SK-N-SH treated with all-trans-retinoic acid at 6 μM for 48 hours (cell line): ENCODE measurements at places on chromosomes 1 and 21.

GRCh38 chr1:92968138-92969032 lies 7.1 kb upstream of the DIPK1A start:
- peak; percentile 60 for ATAC-seq

GRCh38 chr1:51534447-51534846 lies 15.4 kb upstream of the EPS15 start:
- peak; percentile 34; the same call in 2 of the 3 replicates for ATAC-seq

GRCh38 chr1:117618450-117619122 lies 12.7 kb downstream of the TENT5C start:
- no peak for ATAC-seq

GRCh38 chr21:45225041-45225740 lies 62.5 kb downstream of the POFUT2 start:
- ATAC-seq = no peak

DNA sequence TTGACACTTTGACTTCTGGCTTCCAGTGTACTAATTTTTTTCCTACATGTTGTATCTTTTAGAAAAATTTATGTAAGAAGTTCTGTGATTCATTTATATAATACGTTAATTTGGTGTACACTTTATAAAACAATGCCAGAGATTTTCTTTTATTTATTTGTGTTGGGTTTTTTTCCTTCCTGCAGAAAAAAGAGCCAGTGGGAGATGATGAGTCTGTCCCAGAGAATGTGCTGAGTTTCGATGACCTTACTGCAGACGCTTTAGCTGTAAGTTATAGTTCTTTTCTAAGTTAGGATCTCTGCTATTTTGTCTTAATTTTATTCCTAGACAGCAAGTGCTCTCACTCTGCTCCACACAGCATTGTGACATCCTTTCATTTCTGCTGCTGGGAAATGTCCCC lies 14.4 kb downstream of the SARS1 start:
- ATAC-seq = no peak

- ATAC-seq = peak; percentile 46; the same call in 1 of the 3 replicates
Observed at GRCh38 chr1:64956010-64956640, 10.2 kb downstream of the JAK1 start.

DNA sequence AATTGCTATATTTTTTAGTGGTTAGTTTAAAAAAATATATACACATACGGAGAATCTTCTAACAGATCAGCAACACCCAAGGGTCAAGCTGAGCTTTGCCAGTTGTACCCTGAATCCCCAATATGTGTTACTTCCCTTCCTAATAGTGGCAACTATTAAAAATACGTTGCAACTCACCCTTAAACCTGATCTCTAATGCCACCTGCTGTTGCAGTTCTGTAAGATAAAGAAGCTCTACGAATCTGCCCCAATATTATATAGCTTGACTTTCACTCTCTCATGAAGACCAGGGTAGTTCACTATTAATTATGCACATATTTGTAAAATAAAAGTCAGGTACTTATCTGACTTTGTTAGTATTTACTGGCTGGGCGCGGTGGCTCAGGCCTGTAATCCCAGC lies 58.4 kb downstream of the ASH1L start:
- peak; percentile 91 for ATAC-seq

- ATAC-seq = no peak
Observed at GRCh38 chr1:99173900-99174299, 90.4 kb upstream of the PLPPR4 start.

- ATAC-seq = peak; percentile 31
Observed at GRCh38 chr1:167554028-167554779, 642 bp upstream of the CREG1 start.
